ENCODE measurements at places on chromosomes 7 and 10.

DNA sequence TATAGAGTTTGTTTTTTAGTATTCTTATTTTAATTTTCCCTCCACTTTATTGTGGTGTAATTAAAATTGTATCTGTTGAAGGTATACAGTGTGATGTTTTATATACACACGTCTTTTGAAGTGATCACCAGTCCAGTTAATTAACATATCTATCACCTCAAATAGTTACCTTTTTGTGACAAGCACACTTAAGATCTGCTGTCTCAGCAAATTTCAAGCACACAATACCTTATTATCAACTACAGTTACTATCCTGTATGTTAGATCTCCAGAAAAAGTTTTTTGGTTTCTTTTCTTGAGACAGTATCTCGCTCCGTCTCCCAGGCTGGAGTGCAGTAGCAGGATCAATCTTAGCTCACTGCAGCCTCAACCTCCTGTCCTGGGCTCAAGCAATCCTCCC is 8.7 kb downstream of the WIPI2 start:
- DNase-seq = no peak

DNA sequence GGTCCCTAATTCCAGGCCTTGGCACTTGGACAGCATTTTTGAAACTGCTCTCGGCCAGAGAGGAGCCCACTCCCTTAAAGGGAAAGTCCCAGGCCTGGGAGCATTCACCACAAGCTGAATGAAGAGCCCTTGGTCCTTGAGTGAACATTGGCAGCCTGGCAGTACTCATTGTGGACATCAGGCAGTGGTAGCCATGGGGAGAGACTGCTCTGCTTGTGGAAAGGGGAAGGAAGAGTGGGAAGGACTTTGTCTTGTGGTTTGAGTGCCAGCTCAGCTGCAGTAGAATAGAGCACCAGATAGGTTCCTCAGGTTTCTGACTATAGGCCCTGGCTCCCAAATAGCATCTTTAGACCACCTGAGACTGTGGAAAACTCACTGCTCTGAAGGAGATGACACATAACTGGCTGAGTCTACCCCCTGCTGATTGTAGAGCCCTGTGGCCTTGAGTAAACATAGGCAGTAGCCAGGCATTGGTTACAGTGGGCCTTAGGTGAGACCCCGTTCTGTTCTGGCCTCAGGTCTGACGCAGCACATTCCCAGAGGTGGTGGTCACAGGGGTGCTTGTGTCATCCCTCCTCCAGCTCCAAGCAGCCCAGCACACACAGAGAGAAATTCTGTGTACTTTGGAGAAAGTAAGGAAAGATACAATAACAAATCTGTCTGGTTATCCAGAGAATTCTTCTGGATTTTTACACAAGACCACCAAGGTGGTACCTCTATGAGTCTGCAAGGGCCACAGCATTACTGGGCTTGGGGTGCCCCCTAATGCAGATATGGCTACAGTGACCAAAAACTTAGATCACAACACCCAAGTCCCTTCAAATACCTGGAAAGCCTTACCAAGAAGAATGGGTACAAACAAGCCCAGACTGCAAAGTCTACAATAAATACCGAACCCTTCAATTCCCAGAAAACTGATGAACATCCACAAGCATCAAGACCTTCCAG is 153.8 kb downstream of the GNAI1 start:
- no peak for DNase-seq

DNA sequence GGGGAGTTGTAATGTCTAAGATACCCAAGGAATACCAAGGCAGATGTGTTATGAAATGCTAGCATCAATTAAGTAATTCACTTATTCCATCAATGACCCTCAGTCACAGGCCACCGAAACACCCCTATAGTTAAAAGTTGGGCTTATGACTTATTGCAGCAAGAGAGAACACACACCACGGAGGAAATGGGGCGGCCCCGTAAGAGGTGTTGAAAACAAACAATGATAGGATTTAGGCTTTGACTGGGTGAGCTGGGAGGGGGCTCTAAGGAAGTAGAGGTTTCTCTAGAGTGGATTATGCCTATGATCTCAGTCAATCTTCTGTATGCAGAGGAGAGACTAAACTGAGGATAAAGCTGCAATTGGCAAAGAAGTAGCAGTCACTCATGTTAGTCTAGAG is 45.4 kb upstream of the PRKCQ start:
- no peak for DNase-seq

- no peak for DNase-seq
Measured at GRCh38 chr10:11141571-11142091, 124.0 kb downstream of the CELF2 start.

DNA sequence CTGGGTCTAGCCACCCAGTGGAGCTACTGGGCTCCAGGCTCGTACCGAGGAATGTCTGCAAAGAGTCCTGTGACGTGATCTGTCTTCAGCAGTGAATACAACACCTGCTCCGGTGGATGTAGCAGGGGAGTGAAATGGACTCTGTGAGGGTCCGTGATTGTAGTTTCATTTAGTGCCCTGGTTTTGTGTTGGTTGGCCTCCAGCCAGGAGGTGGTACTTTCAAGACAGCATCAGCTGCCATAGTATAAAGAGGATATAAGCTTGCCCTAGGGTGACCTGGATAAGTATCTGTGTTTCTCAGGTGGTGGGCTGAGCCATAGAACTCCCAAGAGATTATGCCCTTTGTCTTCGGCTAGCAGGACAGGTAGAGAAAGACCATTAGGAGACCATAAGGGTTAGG is 24.6 kb upstream of the WNT2 start:
- DNase-seq = no peak

- DNase-seq = no peak
Measured at GRCh38 chr10:129709627-129710509, 242.8 kb downstream of the MGMT start.

DNA sequence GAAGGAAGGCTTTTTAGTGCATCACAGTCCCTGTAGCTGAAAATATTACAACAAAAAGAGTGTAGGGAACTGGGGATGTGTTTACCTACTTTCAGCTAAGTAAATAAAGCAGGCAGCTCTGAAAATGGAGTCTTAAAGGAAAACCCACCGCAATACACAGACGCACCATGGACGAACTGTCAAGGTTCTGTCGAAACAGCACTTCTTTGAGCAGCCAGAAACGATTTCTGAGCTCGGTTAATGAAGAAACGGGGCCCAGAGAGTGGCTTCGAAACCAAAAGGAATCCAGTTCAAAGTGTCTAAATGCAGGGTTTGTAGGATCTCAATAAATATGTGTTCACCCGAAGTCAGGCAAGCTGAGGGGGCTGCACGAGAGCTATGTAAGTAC is 275.4 kb upstream of the NEBL start:
- no peak for DNase-seq

DNA sequence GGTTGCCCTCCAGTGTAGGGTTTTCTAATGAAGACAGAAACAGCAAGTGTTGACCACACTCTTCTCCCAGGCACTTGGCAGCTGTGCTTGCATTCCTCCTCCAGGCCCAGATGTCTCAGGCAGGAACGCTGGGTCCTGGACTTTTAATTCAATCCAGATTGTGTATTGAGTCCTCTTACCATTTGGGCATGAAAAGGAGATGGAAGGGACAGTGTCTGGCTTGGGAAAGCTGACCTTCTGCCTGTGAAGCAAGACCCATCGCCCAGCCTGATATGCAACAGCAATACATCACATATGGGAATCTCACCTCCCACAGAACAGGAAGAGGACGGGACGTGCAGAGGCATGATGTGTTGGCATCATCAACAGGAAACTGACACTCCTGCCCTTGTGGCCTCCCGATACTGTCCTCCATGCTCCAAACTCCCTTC is 174.4 kb upstream of the LYZL2 start:
- DNase-seq = no peak

- no peak for DNase-seq
Measured at GRCh38 chr7:119232091-119232490, 1007.6 kb downstream of the ANKRD7 start.

DNA sequence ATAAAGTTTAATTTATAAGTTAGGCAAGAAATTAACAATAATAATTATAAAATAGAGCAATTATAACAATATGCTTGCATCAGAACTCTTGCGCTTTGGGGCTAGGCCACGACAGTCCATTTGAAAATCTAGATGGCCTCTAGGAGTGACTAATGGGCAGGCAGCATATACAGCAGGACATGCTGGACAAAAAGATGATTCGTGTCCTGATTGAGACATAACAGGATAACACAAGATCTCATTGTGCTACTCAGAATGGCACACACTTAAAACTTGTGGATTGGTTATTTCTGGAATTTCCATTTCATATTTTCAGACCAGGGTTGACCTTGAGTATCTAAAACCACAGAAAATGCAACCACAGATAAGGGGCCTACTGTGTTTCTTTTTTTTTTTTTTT is 27.5 kb downstream of the CTNNA3 start:
- no peak for DNase-seq

GRCh38 chr7:95421847-95422444 is 12.9 kb downstream of the PON2 start:
- no peak for DNase-seq

DNA sequence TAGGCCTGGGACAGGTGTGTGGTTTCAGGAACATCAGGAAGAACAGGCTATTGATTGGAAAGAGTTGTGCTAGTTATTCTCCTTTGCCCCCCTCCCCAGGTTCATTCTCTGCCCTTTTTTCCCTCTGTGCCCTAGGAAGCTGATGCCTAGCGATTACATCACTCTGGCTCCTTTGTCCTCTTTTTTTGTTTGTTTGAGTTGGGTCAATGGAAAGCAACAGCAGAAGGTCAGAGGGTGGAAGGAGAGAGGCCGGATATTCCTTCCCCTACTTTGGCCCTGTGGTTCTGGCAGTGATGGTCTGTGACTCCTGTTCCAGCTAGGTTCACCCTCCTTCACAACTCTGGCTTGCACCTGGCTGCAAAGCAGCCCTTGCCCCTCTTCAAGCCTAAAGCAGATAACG is 18.9 kb downstream of the LOXL4 start:
- DNase-seq = no peak

- DNase-seq = peak; percentile 66
Measured at GRCh38 chr10:99540657-99541531, 8.2 kb downstream of the NKX2-3 start.

GRCh38 chr7:100437150-100438100 is 1.1 kb upstream of the PPP1R35 start:
- DNase-seq = no peak

GRCh38 chr10:131743190-131744151 is 157.3 kb upstream of the PPP2R2D start:
- DNase-seq = no peak

GRCh38 chr7:2632733-2633537 is 1.1 kb downstream of the TTYH3 start:
- peak; percentile 57 for DNase-seq

Data from HEK293T (cell line).